ENCODE measurements at places on chromosomes 4 and X.

GRCh38 chrX:121975671-121976070 is 928.3 kb downstream of the GLUD2 start:
- DNase-seq = peak; percentile 82

GRCh38 chr4:23635468-23635867 is 254.4 kb downstream of the PPARGC1A start:
- DNase-seq = no peak

GRCh38 chr4:142293536-142293935 is 552.6 kb downstream of the INPP4B start:
- peak; percentile 16 for DNase-seq

GRCh38 chrX:150575419-150575814 is 7.0 kb downstream of the MTM1 start:
- DNase-seq = peak; percentile 10

- no peak for DNase-seq
Observed at GRCh38 chrX:147170993-147171392, 356.4 kb upstream of the CXorf51A start.

- DNase-seq = no peak
Observed at GRCh38 chrX:20347481-20347880, 80.8 kb upstream of the RPS6KA3 start.

DNA sequence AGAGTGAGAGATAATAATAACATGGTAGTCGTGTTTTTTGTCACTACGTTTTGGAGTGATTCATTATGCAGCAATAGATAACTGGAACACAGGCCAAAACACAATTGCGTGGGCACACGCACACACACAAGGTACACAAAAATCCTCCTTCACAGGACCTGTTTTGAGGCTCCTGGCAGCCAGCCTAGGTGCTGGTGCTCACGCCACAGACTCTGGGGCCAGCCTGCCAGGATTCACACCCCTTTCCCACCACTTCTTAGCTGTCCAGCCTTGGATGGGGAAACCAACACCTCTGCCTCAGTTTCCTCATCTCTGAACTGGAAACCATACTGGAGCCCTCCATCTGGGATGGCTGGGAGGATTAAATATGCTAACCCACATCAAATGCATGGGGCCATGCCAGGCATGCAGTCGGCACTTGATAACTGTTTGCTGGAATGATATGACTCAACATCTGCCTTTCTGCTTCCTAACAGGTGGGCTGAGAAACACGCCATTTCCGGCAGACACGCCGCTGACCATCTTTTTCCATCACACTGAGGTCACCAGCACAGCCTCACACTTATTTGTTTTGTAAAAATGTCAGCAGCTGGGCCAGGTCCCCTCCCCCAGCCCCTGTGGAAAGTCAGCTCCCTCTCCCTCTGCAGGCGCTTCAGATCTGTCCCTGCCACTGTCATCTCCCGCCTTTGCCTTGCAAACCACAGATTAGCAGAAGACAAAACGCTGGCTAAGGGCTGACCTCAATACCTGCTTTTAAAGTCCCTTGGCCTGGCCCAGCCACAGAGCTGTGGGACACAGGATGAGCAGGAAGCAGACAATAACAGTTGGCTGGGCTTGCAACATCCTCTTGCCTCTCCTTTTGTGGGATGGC is 237.5 kb downstream of the BCOR start:
- DNase-seq = peak; percentile 48

DNA sequence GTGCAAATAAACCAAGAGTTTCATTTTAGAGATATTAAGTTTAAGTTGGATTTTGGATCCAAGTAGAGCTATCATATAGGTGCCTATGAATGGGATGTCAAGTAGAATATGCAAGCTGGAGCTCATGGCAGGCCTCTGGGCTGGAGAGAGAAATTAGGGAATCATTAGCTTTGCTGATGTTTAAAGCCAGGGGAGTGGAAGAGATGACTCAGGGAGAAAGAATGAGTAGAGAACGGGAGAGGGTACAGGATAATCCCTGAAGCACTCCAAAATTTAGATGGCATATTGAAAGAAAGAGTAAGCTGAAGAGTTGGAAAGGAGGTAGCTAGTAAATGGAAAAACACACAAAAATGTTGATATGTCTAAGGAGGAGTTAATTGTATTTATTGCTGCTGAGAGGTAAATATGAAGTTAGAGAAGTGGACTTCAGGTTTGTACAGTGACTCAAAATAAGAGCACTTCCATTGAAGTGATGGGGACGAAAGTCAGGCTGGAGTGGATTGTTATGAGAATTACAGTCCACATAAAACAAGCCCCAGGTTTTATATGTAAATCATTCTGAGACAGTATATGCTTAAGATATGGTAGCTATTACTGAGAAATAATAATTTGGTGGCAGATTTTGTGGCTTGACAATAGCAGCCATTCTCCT is 72.5 kb upstream of the GRXCR1 start:
- DNase-seq = no peak

DNA sequence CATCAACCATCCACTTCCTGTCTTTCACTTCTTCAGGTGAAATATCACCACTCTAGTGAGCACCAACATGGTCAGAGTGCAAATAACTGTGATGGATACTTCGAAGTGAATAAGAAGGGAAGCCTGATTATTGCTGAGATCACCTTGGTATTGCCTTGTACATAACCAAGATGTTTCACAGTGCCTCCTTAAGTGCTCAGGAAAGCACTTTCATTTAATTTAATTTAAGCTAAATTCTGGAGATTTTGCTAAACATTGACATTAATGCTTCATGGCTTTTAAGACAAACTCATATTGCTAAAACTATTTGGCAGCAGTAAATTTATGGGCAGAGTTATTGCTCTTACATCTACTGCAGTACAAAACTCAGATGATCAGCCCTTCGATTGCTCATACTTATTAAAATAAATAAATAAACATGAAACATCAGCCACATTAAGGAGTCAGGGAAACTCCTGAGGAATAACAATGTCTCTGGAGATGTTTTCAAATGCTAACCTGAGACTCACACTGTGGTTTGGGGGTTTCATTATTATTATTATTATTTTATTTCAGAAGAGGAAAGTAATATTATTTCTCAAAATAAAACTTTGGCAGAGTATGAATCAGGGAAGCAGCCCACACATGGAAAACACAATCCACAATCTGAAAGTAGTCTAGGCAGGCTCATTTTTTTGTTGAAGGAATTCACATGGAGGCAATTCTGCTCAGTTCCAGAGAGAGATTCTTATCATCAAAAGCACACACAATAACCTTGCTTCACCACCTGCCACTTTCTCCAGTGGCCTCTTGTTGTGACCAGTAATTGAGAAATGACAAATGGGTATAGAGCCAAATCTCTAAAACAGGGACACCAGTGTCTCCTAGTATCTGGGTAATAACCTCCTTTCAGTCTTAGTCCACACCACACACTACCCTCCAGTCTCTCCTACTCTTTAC is 344.2 kb downstream of the MAPK10 start:
- DNase-seq = peak; percentile 66

DNA sequence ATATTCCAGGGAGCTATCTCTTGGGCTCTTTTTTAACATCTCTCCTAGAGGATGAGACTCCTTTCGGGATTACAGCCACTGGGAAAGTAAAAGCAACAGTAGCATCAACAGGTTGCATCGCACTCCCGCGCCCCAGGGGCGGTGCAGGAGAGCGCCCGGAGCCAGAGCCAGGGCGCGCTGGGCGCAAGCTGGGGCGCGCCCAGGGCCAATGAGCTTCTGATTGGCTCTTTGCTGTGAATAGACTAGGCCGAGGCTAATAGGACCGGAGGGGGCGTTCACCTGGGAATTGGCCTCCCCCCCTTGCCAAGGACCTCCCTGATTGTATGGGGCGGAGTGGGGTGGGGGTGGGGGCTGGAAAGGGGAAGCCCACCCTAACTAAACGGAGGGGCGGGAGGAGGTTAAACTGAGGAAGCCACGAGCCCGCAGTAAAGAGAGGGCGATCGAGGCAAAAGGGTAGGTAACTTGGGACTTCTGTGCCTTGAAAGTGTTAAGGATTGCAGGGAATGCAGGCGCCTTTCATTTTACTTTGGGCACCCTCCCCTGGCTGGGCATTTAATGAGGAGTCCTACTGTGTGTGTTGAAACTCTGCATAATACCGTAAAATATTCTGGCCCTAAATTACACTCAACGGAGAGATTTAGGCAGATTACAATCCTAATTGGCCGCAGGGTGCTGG is 1.1 kb upstream of the ATOH1 start:
- no peak for DNase-seq

- DNase-seq = no peak
Observed at GRCh38 chr4:78720994-78721677, 55.0 kb upstream of the BMP2K start.

DNA sequence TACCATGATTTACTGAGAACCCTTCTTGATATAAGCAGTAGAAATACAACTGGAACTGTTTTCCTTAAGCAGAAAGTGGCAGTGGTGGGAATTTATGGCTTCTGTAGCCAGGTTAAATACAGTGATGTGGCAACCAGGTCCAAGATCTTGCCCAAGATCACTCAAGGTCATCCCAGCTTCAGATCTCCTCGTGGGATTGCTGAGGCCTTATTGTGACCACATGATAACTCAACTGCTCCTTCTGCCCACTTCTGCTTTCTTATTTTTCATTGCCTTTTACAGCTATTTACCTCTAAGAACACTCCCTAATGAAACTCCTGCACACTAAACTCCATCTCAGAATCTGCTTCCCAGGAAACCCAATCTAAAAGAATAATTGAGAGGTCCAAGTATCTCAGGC is 12.4 kb upstream of the CYBB start:
- DNase-seq = no peak

GRCh38 chr4:177371461-177371860 is 61.8 kb downstream of the NEIL3 start:
- no peak for DNase-seq

DNA sequence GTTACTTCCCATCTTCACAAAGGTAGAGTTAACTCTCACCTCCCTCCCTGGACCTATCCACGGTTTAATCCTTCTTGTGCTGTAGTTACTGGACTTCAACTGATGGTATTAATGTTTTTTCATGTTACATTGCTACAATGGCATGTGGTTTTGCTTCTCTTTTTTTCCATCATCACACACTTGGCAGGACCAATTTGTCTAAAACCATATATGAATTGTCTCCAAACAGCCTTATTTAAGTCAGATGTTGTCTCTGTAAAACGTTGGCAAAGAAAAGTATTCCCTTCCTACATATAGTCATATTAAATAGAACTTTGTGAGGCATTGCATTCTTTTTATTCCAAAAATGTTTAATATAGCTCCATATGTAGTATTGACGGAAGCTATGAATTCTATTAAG is 15.5 kb downstream of the PRRG1 start:
- no peak for DNase-seq

GRCh38 chr4:147492761-147493160 is 11.9 kb downstream of the EDNRA start:
- peak; percentile 84 for DNase-seq

DNA sequence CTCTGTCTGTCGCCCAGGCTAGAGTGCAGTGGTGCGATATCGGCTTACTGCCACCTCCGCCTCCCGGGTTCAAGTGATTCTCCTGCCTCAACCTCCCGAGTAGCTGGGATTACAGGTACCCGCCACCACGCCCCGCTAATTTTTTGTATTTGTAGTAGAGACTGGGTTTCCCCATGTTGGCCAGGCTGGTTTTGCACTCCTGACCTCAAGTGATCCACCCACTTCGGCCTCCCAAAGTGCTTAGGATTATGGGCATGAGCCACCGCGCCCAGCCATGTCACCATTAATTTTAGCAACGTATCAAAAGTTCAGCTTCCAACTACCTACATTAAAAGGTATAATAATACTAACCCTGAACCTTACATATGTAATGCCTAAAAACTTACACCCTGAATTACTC is 940 bp upstream of the UTP3 start:
- DNase-seq = no peak

- peak; percentile 89 for DNase-seq
Observed at GRCh38 chr4:85762529-85762871, 287.6 kb downstream of the ARHGAP24 start.

DNA sequence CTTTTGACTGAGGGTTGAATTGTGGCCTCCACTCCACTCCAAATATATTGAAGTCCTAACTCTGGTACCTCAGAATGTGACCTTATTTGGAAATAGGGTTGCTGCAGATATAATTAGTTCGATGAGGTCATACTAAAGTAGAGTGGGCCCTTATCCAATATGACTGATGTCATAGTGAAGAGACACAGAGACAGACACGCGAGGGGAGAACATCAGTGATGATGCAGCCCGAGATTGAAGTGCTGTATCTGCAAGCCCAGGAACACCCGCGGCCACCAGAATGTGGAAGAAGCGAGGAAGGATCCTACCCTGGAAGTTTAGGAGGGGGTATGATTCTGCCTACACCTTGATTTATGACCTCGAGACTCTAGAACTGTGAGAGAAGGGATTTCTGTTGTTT is 279.0 kb downstream of the ANKRD50 start:
- peak; percentile 48 for DNase-seq

- DNase-seq = no peak
Observed at GRCh38 chr4:26955241-26955640, 94.6 kb downstream of the STIM2 start.

DNA sequence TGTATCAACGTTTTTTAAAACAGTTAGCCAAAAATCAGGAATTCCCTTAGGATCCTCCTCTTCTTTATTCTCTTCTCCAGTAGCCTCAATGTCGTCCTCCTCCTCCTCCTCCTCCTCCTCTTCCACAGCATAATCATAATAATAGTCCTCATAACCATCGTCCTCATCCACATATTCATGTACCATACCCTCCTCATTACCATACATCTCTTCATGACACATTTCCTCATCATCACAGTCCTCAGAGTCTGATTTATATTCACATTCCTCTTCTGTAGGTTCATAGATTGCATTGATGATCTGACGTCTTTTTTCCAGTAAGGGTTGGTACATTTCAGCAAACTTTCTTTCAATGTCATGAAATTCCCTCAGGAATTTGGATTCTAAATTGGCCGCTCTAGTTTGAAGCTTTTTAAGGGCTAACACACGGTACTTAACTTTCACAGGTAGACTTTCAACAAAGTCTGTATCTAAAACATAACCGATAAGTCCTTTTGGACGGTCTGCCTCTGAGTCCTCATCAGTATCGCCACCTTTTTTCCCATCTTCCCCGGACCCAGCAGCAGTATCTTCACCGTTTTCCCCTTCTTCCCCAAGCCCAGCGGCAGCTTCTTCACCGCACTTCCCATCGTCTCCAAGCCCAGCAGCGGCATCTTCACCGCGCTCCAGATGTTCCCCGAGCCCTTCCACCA is 771 bp downstream of the NAP1L2 start:
- DNase-seq = no peak

- DNase-seq = no peak
Observed at GRCh38 chr4:122906859-122907305, 15.5 kb downstream of the NUDT6 start.

GRCh38 chrX:80648023-80648422 is 161.7 kb downstream of the BRWD3 start:
- peak; percentile 0 for DNase-seq

GRCh38 chr4:173317004-173317403 is 17.2 kb downstream of the HMGB2 start:
- no peak for DNase-seq

- no peak for DNase-seq
Observed at GRCh38 chrX:123779908-123780396, 47.1 kb upstream of the THOC2 start.
